ENCODE measurements at places on chromosomes 6 and 20.
A peak's percentile ranks its signal among the peaks of the same experiment; 100 is the strongest.

- DNase-seq, result no peak
Observed at GRCh38 chr6:93418033-93418407, 1.3 kb downstream of the EPHA7 start.

GRCh38 chr6:129744201-129744879 is 34.4 kb upstream of the ARHGAP18 start:
- no peak for DNase-seq

- DNase-seq, result no peak
Observed at GRCh38 chr6:106084106-106084988, 1.8 kb upstream of the PRDM1 start.

- no peak for DNase-seq
Observed at GRCh38 chr6:53803081-53803860, 8.5 kb downstream of the LRRC1 start.

DNA sequence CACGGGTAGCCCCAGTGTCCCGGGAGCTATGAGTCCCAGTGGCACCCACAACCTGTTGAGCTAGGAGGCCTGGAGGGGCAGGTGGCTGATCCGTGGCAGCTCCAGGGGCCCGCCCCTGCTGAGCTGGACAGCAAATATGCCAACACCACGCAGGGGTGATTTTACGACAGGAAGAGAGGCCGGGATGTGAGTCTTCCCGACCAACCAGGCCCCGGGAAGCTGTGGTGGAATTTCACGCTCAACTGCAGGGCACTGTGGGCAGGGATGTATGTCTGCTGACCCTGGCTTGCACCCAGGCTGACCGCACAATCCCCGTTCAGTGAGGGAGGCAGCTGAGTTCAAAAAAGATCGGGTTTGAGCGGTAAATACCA is 183.9 kb downstream of the ERMARD start:
- no peak for DNase-seq

GRCh38 chr20:48298851-48299484 is 513.7 kb upstream of the SULF2 start:
- no peak for DNase-seq

GRCh38 chr20:41242807-41243206 is 74.7 kb downstream of the ZHX3 start:
- DNase-seq, result no peak

GRCh38 chr6:128439627-128440026 is 80.8 kb downstream of the PTPRK start:
- DNase-seq, result no peak

DNA sequence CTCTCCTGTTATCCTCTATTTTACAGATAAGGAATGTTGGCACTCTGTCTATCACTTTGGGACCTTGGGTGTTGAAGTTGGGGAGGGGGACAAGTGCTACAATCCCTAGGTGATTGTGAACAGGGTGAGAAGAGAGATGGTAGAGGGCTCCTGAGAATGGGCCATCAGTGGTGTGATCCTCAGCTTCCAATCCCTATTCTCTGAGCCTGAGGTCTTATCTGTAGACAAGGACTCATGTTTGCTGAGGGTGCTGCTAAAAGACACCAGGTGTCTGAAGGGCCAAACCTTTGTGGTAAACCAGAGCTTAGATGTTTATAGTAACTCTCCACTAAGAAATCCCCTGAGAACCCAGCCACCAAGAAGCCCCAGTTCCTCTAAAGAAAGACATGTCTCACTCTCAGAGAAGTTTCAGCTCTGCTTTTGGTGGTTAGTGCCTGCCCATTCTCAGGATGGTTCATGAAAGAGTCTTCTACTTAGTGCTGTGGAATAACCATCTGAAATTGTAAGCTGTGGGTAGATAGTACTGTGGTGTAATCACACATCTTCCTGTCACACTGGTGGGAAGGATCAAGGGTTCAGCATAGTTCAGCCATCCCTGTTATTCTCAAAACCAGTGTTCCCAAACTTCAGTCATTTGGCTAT is 58.2 kb upstream of the IL20RA start:
- DNase-seq, result no peak

- no peak for DNase-seq
Observed at GRCh38 chr20:20755674-20756319, 43.4 kb upstream of the RALGAPA2 start.

GRCh38 chr6:138509371-138509770 is 10.1 kb upstream of the NHSL1 start:
- no peak for DNase-seq

DNA sequence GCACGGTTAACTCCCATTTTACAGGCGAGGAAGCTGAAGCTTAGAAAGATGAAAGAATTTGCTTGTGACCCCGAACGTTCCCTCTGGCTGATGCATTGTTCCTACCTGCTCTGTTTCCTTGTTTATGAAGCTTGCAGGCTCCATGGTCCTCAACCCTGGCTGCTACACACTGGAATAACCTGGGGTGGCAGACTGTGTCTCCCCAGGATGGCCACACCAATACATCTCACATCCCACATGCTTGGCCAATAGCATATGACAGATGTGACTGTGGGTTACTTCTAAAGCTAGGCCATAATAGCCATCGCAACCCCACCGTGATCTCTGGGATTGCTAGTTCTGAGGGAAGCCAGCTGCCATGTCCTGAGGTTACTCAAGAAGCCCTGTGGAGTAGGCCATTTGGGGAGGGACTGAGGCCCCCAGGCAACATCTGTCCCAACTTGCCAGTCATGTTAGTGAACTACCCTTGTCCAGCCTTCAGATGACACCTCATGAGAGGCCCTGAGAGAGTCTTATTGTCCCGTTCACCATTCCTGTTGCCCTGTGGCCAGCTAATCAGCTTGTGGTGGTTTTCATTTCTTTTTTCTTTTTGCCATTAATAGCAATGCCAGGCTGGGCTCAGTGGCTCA is 6.7 kb upstream of the FAM110A start:
- no peak for DNase-seq

DNA sequence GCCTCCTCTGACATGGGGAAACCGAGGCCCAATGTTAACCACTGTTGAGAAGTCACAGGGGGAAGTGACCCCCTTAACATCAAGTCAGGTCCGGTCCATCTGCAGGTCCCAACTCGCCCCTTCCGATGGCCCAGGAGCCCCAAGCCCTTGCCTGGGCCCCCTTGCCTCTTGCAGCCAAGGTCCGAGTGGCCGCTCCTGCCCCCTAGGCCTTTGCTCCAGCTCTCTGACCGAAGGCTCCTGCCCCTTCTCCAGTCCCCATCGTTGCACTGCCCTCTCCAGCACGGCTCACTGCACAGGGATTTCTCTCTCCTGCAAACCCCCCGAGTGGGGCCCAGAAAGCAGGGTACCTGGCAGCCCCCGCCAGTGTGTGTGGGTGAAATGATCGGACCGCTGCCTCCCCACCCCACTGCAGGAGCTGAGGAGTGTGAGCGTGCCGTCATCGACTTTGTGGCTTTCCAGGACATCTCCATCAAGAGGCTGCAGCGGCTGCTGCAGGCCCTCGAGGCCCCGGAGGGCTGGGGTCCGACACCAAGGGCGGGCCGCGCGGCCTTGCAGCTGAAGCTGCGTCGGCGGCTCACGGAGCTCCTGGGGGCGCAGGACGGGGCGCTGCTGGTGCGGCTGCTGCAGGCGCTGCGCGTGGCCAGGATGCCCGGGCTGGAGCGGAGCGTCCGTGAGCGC is 1.6 kb downstream of the TNFRSF6B start:
- DNase-seq, result no peak

GRCh38 chr20:22740829-22741228 is 156.5 kb upstream of the FOXA2 start:
- no peak for DNase-seq

DNA sequence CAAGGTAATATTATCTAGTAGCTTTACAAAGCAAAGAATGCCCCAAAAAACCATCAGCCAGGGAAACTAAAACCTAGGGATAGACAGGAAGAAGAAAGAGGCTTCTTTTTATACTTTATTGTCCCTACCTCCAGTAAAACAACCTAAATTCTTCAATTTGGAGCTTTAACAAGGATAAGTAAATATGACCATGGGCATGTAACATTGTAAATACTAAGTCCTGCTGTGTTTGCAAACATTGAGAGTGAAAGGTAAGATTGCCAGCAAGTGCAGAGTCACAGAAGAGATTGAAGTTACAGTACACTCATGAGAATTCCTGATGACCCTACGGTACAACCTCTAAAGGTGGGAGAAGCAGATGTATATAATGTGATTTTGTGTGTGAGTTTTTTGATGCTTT is 117.2 kb downstream of the FOXO3 start:
- no peak for DNase-seq

- DNase-seq, result no peak
Observed at GRCh38 chr6:36884610-36885009, 1.1 kb upstream of the C6orf89 start.

DNA sequence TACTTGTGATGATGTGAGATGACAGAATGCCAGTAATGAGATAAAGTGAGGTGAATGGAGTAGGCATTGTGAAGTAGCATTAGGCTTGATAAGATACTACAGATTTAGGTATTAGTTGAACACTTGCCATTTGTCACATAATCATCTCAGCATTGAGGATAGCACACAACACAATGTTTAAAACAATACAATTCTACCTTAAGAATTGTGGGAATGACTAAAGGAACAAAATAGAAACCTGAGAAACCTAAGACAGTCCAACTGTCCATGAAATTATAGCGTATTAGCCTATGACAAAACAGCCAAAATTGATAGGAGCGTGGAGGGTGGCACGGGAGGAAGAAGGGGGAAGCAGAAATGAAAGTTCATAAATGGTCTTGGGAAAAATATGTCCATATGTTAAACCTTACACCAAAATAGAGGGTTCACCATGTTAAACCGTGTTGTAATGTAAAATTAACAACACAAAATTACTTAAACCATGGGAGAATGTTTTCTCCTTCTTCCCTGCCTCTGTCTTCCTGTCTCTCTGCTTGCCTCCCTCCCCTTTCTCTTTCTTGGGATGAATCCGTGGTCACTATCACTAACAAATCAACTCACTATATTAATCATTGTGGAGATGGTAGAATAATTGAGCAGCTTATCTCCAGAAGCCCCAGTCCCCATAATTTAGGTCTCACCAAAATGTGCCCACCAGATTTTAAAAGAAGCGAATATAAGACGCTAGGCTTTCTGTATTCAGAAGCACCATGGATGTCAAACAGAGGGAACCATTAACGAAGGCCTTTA is 33.0 kb upstream of the HFE start:
- DNase-seq, result no peak

DNA sequence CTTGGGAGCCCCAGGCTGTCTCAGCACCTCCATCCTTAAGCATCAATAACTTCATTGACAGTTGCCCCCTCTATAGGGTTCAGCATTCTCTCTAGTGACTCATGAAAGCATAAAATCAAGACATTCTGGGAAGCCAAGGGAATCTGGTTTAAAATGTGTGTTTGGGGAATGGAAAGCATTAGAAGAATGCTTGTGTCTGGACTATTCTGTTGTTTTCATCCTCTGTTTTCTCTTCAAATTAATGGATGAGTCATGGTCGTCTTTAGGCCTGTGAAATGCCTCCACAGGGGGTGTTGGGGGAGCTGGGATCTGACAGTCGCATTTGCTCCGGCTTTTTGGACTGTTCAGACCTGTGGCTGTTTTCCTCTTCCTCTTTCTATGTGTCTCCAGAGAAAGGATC is 279.7 kb downstream of the CDC5L start:
- no peak for DNase-seq

- no peak for DNase-seq
Observed at GRCh38 chr6:113489952-113490746, 367.0 kb upstream of the MARCKS start.

- peak; percentile 2 for DNase-seq
Observed at GRCh38 chr20:35820715-35821114, 48.9 kb downstream of the PHF20 start.

- DNase-seq, result no peak
Observed at GRCh38 chr20:2874456-2874855, 1.2 kb downstream of the PTPRA start.

DNA sequence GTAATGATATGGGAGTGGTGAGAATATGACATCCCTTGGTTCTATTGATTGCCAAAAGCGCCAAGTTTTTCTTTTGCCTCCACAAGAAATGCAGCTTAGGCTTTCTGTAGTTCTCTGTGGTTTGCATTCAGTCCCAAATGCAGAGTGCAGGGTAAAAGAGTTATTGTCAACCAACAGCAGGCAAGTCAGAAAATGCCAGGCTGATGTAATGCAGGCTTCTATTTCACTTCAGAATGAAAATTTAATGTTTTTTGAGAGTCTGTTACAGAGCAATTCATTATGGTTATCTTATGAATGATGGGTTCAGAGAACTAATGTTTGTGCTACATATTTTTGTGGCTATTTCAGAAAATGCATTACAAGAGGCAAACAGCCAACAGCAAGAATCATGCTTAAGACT is 293.5 kb downstream of the CENPW start:
- no peak for DNase-seq

DNA sequence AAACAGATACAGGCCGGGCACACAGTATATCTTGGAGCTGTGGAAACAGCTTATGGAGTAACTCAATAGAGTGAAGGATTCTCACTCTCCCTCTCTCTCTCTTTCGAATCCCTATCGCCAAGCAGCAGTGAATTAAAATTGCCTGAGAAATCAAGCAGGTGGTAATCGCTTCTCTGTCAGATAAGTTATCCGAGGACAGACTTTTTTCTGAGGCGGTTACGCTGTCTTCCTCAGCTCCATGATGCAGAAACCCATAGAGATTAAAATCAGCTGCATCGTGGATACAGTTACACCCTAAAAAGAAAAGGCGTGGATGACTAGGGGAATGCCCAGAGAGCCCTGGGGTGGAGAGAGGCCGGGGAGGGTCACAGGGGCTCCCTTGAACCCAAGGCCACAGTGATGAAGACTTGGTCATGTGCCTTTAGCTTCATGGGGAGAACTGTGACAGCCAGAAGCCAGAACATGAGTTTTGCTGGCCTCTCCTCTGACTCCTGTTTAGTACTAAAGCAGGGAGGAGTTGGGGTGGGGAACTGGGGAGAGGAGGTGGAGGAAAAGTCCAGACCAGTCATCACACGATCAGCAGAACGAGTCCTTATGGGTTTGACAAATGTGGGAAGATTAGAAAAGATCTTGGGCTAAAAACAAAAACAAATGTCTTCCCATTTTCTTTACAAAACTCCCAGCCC is 138.8 kb upstream of the JARID2 start:
- no peak for DNase-seq

DNA sequence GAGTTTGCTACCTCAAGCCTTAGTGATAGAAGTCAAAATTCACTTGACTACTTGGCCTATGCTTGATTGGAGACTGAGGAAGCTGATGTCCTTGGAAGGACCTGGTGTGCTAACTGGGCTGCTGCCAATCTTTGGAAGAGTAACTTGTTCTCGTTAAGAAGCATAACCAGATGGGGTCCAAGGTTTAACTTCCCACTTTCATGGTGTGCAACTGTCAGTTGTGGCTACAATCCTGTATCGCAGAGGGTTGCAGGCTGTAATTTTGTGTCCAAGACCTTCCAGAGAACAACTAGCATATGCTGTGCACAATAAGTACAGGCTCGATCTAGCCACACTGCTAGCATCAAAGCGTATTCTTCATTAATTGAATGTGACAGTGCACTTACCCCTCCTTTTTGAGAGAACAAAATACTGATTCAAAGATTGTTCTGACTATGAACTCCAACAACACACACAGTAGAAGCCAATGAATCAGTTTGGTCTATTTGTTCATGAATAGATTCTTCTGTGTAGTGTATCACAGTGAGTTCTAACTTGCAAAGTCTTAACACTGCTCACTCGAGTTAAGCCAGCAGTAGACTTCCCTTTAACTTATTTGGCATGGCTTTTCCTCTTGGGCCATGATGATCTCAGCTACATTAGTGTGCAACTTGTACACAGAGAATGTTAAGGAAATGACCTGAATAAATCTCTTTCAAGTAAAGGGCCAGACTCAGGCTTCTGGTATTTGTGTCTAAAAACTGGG is 15.8 kb upstream of the PLCB1 start:
- DNase-seq, result no peak

- peak; percentile 75 for DNase-seq
Observed at GRCh38 chr6:3385660-3386151, 71.1 kb downstream of the SLC22A23 start.
